ENCODE measurements at places on chromosomes 3 and 15.

DNA sequence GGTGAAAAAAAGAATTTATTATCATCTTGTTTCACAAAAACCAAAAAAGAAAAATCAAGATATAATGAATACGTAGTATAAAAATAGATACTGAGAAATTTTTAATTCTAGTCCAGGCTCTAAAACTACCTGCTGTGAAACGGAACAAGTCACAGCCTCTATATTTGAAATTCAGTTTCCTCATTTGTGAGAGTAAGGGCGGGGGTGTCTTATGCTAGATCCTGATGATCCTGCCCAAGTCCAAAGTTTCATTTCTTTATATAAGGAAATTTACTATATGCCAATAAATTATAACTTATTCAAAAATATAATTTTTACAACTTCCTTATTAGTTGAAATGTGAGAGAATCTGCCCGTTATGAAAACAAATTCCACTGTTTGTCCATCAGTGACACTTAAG, 385.7 kb downstream of the CGGBP1 start:
- DNase-seq = no peak

GRCh38 chr3:121737644-121738043, 11.9 kb downstream of the GOLGB1 start:
- no peak for DNase-seq

GRCh38 chr3:112027826-112028225, 6.7 kb upstream of the TMPRSS7 start:
- no peak for DNase-seq

GRCh38 chr3:30524357-30525040, 81.9 kb upstream of the TGFBR2 start:
- no peak for DNase-seq

DNA sequence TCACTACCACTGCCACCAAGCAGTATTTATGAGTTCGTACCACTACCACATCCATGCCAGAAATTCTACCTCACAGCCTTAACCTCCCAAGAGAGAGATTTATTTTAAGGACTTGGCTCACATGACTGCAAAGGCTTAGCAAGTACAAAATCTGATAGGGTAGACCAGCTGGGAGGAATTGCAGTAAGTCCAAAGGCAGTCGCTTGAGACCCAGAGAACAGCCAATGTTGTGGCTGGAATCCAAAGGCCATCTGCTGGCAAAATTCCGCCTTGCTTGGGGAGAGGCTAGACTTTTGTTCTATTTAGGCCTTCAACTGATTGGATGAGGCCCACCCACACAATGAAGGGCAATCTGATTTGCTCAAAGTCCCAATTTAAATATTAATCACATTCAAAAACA, 101.4 kb upstream of the STT3B start:
- DNase-seq = no peak

DNA sequence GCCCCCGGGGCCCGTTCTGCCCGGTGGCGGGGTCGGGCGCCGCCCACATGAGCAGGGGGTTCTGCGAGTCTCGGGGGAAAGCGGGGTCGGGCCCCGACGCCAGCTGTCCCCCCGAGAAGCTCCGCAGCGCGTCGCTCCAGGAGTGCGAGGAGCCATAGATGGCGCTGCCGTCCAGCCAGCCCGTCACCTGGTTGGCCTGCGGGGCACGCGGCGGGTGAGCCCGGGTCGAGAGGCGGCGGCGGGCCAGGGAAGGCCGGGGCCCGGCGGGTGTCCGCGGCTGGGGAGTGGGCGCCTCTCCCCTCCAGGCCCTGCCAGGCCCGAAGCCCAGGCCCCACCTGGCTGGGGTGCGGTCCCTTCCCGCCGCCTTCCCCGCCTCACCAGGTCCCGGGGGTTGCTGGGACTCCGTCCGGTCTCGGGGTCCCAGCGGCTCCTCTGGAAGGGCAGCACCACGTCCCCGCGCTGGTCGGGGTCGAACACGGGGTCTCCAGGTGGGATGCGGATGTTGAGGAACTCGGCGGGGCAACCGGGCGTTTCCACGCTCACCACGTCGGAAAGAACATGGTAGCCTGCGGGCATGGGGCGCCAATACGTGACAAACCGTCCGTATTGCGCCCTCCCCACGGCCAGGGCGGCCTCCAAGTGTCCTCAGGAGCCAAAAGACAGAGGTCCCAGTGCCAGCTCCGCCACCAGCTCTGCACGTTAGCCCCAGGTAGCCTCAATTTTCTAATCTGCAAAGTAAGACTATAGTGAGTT, 2.4 kb downstream of the DUOX2 start:
- no peak for DNase-seq

DNA sequence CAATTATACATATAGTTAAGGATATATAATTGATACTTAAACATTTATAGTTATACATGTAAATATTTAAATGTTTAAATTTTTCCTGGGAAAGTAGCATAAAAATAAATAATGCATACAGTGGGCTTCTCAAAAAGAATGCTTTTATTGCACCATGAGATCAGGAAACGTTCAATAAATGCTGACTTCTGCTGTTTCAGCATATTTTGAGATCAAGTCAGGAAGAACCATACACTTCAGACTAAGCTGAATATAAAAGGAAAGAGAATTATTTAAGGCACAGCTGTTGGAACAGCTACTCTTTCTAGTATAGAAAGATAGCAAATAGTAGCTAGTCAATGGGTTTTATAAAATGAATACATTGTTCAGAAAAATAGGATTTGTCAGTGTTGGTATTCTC, 1462.3 kb upstream of the CADM2 start:
- DNase-seq = no peak

DNA sequence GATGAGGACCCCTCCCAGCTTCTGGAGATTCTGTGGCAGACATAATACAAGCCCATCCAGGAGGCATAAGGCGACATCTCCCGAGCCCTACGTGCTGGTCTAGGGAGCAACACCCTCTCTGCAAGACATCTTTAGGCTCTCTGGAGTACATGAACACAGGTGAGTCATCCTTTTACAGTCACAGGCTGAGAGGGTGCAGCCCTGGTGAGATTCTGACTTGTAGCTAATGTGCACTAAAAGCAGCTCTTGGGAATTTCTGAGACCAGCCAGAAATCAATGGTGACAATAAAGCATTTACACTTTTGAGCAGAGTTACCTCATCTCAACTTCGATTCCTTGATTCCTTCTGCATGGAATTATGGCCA, 131.1 kb downstream of the XXYLT1 start:
- DNase-seq = no peak

DNA sequence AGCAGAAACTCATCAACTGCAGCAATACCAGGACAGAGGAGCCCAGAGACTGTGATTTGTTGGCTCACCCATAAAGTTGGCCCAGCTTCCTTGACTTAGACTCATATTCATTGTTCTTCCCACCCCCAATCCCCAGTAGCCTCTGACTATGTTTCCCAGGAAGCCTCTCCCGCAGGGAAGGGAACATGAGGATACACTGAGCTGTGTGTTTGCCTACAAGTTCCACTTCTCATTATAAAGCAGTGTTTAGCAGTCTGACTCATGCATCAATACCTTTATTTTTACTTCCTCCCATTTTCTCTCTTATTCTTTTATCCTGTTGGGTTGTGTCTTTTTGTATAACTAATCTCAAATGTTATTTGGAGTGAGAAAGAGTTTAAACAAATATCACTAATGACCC, 111.6 kb upstream of the PHLDB2 start:
- DNase-seq = no peak

- peak; percentile 85 for DNase-seq
Observed at GRCh38 chr15:94230883-94231722, at the start of gene MCTP2. Gene MCTP2, plus strand, starts transcription at chr15:94231561. Its CDS starts 66,705 bp downstream, at chr15:94298266.

- DNase-seq = no peak
Observed at GRCh38 chr3:157369727-157370421, 66.8 kb upstream of the PTX3 start.

- DNase-seq = peak; percentile 99
Observed at GRCh38 chr15:58770857-58771620, at the start of gene MINDY2. Gene MINDY2, plus strand, starts transcription at chr15:58771302. Its CDS starts 94 bp downstream, at chr15:58771396.

GRCh38 chr15:92044203-92044909, 190.8 kb downstream of the SLCO3A1 start:
- DNase-seq = no peak

DNA sequence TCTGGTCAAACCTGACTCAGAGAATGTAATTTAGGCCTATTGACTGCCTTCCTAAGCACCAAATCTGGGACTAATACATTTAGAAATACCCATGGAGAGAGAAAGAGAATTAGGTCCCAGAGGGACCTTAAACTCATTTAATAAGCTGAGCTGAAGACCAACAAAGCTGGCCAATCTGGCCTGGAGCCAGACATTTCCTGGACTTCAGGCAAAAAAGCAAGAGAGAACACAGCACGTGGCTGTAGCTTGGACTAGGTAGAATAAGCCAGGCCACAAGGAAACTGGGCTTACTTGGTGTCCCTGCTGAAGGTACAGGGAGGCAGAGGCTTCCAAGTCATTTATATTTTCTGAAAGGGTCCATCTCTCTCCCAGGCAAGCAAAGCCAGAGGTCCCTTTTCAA, 88.1 kb downstream of the RTP4 start:
- DNase-seq = peak; percentile 83

DNA sequence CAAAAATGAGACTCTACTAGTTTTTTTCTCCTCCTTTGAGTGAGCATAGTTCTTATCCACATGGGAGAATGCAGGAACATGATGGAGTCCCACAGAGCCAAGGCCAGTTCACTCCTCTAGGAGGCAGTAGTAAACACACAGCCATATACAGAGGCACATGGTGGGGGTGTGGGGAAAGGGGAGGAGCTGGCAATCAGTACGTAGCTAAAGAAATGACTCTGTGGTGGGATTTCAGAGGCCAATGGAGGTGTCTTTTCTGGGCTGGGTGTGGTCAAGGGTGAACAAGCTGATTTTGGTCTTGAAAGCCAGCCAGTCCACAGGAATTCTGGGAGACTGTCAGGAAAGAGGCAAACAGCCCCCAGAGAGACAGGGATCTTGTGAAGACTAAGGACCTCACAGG, 6.6 kb upstream of the RAB11A start:
- DNase-seq = no peak

GRCh38 chr15:47332481-47332880, 384.8 kb upstream of the SEMA6D start:
- DNase-seq = no peak

GRCh38 chr15:80183306-80183705, 30.5 kb downstream of the FAH start:
- DNase-seq = no peak

GRCh38 chr3:105529456-105529855, 162.7 kb downstream of the ALCAM start:
- no peak for DNase-seq

DNA sequence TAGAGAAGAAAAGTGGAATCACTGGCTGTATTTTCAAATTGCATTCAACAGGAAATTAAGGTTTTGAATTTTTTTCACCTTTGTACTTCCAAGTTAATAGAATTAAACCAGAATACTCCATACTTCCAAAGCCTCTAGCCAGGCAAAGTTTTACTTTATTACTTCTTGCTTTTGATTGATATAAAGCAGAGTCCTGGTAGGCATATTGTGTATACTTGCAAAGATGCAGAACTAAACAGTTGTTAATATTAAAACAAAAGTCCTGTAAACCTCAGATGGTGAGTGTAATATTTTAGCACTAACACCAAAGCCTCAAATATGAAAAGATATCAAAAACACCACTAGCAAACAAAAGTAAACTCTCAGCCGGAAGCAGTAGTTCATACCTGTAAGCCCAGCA, 107.2 kb upstream of the C2CD4B start:
- DNase-seq = no peak

DNA sequence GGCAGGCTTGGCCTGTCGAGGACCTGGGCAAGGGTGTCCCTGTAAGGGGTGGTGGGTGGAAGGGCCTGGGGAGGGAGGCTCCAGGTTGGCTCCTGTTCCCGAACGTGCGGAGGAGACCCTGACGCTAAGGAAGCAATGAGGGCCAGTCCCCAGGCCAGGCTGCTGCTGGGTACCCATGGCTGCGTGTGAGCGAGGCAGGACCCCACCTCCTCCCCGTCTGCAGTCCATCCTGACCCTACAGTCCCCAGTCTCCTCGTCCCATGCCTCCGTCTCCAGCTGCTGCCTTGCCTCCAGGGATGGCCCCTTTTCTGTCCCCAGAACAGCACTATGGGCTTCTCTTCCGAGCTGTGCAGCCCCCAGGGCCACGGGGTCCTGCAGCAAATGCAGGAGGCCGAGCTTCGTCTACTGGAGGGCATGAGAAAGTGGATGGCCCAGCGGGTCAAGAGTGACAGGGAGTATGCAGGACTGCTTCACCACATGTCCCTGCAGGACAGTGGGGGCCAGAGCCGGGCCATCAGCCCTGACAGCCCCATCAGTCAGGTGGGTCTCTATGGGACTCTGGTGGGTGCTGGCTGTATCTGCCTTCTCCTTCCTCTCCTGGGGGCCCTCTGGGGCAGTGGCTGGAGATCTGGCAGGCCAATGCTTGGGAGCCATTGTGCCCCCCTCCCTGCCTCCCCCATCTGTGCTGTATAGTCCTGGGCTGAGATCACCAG, 571 bp downstream of the FES start:
- DNase-seq = peak; percentile 70

GRCh38 chr3:48414376-48415250, 15.3 kb downstream of the PLXNB1 start:
- no peak for DNase-seq

GRCh38 chr3:38829404-38829803, 13.4 kb upstream of the SCN10A start:
- no peak for DNase-seq

- DNase-seq = no peak
Observed at GRCh38 chr15:69854521-69855181, 243.1 kb downstream of the TLE3 start.

DNA sequence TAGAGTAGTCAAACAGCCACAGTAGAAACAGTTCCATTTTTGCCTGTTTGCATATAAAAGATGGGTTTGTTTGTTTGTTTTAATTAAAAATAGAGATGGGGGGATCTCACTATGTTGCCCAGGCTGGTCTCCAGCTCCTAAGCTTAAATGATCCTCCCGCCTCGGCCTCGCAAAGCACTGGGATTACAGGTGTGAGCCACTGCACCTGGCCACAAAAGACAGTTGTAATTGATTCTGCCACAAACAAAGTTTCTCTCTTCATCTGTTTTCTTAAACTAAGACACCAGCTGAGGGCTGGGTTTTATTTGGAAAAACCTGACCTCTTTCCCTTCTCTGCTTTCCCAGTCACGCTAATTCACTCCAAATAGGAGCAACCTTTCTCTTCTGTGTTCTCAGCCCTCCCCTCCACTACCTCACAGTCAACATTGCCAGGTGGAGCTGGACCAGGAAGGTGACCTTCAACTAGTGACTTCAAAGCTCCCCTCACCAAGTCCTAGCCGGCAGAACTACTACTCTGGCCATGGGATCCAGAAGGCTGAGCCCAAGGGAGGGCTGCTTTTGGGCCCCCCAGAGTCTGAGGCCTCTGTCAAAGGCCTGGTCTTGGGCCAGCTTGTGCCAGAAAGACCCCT, 1.5 kb upstream of the IDH2 start:
- no peak for DNase-seq

GRCh38 chr3:36908647-36909180, 36.1 kb downstream of the TRANK1 start:
- no peak for DNase-seq

GRCh38 chr15:44194323-44195150, 534 bp downstream of the FRMD5 start:
- DNase-seq = peak; percentile 63
